ENCODE measurements at places on chromosomes 11 and 22.

DNA sequence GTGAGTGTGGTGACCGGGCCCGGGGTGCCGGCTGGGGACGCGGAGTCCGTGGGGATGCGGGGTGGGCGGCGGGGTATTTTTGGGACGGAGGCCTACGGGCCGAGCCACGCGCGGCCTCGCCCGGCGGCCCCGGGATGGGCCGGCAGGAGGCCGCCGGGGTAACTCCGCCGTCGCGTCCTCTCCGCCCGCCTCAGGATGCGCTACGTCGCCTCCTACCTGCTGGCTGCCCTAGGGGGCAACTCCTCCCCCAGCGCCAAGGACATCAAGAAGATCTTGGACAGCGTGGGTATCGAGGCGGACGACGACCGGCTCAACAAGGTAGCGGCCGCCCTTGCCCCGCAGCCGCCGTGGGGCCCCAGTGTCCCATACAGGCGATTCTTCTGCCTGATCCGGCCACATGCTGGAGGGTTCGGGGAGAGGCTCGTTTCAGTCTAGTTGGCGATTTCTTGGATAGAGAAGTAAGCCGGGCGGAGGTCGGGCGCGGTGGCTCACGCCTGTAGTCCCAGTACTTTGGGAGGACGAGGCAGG is 337 bp downstream of the RPLP2 start:
- DNase-seq, result no peak

GRCh38 chr22:45314786-45315185 is 5.1 kb downstream of the FAM118A start:
- DNase-seq, result no peak

GRCh38 chr11:16911658-16912057 is 102.6 kb downstream of the PLEKHA7 start:
- no peak for DNase-seq

GRCh38 chr11:132941024-132941646 is 591.2 kb downstream of the OPCML start:
- DNase-seq, result peak; percentile 32

- DNase-seq, result no peak
These were observed 67.3 kb upstream of the BARX2 start for GRCh38 chr11:129308241-129308865.

DNA sequence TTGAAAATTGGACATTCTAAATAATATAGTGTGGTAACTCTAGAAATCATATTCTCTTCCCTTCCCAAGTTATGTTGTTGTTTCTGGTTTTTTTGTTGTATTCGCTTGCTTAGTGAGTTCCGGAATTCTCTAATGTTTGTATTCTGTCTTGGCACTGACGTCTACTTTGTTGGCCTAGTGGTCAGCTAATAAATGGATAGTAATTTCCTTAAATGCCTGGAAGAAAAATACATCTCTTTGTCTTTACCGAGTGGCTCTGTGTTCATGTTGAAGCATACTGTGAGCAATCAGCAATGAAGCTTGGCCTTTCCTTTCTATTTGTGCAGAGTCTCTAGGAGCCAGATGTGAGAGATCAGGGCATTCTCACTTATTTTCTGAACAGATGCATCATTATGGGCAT is 1225.7 kb downstream of the JRKL start:
- DNase-seq, result no peak

- no peak for DNase-seq
These were observed 18.3 kb downstream of the SBF2 start for GRCh38 chr11:10275714-10276113.

DNA sequence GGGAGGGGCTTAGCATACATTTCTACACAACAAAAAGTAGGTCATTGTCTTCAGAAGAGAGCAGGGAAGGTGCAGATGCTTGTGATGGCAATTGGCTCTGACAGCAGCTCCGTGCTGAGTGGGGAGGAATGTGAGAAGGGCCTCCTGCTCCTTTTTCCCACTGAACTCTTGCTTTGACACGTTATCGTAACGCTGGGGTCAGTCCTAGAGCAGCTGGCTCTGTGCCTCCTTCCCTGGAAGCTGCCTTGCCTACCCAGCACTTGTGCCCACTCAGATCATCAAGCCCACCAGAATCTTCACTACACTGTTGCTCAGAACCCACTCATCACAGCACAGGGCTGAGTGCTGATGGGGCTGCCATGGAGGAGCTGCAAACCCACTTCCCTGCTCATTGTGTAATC is 14.9 kb upstream of the NAV2 start:
- no peak for DNase-seq

DNA sequence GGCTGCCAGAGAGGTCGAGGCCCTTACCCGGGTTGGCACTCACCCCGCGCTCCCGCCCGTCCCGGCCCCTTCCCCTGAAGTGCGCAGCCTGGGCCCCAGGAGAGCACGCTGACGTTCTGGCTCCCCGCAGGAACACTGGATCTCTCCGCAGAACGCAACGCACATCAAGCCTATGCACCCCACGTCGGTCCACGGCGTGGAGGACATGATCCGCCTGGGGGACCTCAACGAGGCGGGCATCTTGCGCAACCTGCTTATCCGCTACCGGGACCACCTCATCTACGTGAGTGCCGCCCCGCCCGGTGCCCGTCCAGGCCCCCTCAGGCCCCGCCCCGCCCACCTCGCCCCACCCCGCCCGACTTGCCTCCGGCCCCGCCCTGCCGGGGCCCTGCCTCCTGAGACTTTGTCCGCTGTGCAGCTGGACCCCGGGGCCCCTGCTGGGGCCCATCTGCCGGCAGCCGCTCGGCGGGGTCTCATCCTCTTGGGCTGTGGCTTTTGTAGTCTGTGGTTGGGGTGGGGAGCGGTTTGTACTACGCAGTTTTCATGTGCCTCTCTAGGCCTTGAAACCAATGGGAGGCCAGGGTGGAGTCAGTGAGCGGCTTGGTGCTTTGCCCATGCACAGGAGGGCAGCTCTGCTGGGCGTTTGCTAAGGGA is 19.7 kb downstream of the MYO7A start:
- DNase-seq, result no peak

DNA sequence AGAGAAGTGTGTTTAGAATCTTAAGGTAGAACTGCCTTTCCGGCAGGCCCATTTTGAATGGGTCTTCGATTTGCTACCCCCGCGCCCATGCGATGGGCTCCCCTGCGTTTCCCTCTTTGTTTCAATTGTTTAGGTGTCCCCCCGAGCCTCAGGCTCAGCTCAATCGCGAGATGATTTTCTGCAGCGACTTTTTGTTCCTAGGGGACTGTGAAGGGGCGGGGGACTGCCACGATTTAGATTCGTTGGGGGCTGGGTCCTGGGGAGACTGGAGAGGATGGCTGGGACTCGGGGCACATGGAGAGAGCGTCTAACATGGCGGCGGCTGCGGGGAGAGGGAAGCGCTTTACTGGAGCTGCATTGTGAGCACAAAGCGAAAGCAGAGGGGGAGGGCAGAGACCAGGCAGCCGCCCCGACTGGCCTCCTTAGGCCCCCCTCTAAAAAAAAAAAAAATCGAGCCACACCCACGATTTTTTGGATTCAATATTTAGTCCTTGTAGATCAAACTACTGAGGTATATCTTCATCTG is 1.7 kb downstream of the CAPRIN1 start:
- DNase-seq, result peak; percentile 76

DNA sequence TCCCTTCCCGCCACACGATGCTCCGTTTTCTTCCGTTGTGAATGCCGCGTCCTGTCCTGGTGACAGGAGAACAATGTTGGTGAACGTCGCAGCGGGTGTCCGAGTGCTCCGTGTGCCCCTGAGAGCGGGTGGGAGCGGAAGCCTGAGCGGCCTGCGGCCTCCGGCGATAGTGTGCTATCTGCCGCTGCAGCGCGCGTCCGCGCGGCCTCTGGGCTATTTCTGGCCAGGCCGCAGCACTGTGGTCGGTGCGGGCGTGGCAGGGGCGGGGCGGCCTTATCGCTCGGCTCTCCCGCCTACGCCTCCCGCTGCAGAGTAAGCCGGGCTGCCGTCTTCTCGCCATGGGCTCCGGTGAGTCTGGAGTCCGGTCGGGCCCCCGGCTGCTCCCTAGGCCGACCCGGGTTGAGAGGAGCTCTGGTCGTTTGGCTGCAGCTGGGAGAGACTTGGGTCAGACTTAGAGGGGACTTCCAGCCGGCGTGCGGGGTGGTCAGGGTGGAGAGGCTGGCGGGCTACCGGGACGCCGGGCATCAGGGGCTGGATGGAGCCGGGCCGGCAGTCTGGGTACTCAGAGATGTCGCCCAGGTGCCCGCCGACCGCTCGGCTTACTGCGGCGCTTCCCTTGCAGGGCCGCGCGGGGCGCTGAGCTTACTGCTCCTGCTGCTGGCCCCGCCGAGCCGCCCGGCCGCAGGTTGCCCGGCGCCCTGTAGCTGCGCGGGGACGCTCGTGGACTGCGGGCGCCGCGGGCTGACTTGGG is at the start of gene GP1BB:
Gene GP1BB, plus strand, starts transcription at position 308 of the 751 bp plus-strand sequence. Its CDS starts 31 bp downstream, at position 339.
- no peak for DNase-seq

- no peak for DNase-seq
These were observed 858.1 kb downstream of the OPCML start for GRCh38 chr11:132674151-132674550.
